ENCODE measurements at places on chromosomes 7 and 10. TPM values are rescaled to one million over a fixed set of nuclear protein-coding genes. Genes with fewer than 3 reads are reported as not detected.

SLC26A4 gene
- total RNA-seq = 0.33 TPM

DEPP1 gene
- total RNA-seq = 226 TPM

KLF14 gene
- total RNA-seq = not detected

DUS4L gene
- 7.5 TPM for total RNA-seq

ERVW-1 gene
- not detected for total RNA-seq

MKLN1 gene
- total RNA-seq = 29.3 TPM

TUBB8 gene
- not detected for total RNA-seq

SLC26A5 gene
- total RNA-seq = not detected

VSTM2A gene
- total RNA-seq = 0.26 TPM

Data from body of pancreas (tissue), 4 donors.